Activated T-helper 9 cell treated with anti-CD3 and anti-CD28 coated beads, Interleukin-2, amount 50 U/mL, for 16 hours (primary cell): ENCODE measurements at places on chromosomes 13 and 19.

GRCh38 chr19:40503320-40503695, 36.5 kb downstream of the SPTBN4 start:
- DNase-seq: no peak

GRCh38 chr19:55460670-55461258, 678 bp downstream of the ISOC2 start:
- DNase-seq: no peak

DNA sequence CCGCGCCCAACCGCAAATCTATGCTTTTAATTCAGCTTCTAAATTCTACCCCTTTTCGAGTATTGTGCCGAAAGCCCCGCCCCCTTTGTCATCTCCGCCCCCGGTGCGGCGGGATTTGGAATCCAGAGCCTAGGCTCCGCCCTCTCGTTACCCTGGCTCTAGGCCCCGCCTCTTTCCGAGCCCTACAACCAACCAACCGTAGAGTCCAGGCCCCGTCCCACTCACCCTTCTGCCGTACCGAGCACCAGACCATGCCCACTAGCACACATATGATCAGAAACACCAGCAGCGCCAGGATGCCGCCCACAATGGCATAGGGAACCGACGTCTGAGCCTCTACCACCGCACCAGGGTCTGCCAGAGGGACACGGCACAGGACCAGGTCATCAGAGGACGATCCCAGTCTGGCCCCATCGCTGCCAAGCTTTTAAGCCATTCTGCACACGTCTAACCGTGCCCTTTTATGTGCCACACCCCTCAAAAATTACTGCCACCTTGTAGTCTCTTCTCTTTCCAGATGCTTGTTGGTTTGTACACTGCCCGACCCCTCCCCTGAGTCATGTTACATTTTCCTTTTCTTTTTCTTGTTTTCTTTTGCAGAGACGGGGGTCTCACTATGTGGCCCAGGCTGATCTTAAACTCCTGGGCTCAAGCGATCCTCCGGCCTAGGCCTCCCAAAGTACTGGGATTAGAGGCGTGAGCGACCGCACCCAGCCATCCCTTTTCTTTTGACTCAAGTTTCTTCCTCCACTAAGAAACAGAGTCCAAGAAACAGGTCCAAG, 4.7 kb upstream of the ZNF428 start:
- no peak for DNase-seq

DNA sequence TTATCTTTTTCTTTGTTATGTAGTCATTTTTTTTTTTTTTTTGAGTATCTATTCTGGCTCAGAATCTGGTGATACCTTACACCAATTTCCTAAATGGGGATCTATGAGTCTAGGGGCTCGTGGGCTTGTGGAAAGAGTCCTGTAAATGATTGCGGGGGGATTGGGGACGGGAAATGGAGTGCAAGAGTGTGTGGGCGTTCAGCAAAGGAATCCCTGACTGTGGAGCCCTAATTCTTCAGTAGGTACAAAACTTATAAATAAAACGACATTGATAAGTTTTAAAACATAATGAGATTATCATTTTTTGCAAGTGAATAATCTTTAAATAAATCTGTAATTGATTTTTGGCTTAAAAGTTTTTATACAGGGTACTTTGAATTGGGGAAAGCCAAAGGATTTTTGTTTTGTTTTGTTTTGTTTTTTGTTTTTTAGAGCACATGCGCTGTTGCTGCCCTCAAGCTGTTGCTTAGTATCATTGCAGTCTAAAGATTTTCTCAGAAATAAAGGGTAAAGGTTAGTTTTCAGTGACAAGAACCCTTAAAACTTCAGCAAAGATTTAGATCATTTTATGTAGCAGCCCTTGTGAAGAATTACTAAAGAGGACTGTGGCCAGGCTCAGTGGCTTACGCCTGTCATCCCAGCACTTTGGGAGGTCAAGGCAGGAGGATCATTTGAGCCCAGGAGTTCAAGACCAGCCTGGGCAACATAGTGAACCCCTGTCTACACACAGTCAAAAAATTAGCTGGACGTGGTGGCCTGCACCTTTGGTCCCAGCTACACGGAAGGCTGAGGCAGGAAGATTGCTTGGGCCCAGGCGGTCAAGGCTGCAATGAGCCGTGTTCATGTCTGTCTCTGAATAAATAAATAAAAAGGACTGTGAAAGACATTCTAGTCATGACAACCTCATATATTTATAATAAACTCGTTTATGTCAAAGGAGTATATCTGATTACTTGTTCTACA, 1.7 kb downstream of the ERCC5 start:
- DNase-seq: no peak

- DNase-seq: no peak
Measured at GRCh38 chr13:88622362-88622973, 951.3 kb downstream of the SLITRK5 start.

DNA sequence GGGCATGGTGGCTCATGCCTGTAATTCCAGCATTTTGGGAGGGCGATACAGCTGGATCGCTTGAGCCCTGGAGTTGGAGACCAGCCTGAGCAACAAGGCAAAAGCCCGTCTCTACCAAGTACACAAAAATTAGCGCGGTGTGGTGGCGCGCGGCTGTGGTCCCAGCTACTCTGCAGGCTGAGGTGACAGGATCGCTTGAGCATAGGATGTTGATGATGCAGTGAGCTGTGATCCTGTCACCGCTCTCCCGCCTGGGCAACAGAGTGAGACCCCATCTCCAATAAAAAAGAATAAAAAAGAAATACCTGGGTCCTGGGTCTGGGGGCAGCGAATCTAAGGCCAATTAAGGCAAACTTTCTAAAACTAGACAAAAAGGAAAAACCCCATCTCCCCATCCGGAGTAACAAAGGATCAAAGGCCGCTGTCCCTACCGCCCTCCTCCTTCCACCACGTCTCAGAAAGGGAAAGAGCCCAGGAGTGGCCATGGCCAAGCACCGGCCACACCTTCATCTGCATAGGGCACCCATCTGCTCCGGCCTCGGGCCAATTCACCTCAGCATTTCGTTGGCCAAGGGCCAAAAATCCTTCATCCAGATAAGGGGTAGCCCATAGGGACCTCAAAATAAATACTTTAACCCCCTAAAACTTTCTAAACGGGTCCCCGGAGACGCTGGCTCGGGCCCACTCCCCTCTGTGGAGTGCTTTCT, 851 bp downstream of the ZNF320 start:
- DNase-seq: no peak

GRCh38 chr19:23283925-23284324, 33.7 kb upstream of the ZNF724 start:
- DNase-seq: peak; percentile 39

- no peak for DNase-seq
Measured at GRCh38 chr13:38103851-38104250, 234.3 kb upstream of the TRPC4 start.

DNA sequence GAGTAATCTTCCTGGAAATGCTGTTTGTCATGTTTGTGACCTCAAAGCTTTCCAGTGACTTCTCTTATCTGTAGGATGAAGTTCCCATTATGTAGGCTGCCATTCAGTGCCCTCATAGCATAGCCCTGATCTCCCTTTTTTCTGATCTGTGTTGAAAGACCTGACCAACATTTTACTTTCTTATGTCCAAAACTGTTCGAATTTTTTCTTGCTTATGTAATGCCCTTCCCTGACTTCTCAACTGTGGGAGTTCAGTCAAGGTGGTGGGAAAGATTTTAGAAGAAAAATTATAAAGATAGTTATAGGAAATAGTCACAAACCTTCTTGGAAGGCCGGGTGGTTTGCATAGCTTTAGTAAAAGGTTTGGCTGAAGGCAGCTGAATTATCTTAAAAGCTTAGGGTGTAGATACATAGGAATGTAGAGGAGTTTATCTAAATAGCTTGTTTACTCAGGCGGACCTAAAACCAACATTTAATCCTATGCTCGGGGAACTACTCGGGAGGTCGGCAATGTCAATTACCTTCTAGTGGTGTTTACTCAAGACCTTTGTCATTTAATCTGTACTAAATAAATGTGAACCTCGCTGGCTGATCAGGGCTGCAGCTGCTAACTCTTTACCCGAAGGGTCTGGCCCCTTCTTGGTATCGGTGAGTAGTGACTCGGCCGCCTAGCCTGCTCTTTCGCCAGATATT, 44.3 kb downstream of the PSG3 start:
- no peak for DNase-seq

- DNase-seq: no peak
Measured at GRCh38 chr13:111470933-111471332, 150.5 kb downstream of the TEX29 start.

DNA sequence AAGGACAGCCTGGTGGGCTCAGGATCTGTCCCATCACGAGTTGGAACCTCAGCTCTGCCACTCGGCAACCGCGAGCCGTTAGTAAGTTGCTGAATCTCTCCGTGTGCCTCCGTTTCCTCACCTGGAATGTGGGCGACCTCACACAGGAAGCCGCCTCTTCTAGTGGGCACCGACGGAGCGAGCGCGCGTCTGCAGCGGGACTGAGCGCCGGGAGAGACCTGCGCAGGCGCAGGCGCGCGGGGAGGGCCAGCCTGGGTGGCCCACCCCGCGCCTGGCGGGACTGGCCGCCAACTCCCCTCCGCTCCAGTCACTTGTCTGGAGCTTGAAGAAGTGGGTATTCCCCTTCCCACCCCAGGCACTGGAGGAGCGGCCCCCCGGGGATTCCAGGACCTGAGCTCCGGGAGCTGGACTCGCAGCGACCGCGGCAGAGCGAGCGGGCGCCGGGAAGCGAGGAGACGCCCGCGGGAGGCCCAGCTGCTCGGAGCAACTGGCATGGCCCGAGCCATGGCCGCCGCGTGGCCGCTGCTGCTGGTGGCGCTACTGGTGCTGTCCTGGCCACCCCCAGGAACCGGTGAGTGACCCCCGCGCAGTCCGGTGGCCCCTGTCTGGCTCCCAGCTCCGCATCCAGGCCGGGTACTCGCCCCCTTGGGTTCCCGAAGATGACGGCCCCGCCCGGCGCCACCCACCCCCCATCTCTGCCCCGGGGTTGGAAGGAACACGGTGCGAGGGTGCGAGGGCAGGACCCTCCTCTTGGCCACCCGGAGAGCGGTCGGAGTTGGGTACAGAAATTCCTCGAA, at the start of gene PVR:
PVR (plus strand) TSS at position 306 of the 797 bp plus-strand sequence; CDS start at position 493, 187 bp downstream.
- DNase-seq: no peak

DNA sequence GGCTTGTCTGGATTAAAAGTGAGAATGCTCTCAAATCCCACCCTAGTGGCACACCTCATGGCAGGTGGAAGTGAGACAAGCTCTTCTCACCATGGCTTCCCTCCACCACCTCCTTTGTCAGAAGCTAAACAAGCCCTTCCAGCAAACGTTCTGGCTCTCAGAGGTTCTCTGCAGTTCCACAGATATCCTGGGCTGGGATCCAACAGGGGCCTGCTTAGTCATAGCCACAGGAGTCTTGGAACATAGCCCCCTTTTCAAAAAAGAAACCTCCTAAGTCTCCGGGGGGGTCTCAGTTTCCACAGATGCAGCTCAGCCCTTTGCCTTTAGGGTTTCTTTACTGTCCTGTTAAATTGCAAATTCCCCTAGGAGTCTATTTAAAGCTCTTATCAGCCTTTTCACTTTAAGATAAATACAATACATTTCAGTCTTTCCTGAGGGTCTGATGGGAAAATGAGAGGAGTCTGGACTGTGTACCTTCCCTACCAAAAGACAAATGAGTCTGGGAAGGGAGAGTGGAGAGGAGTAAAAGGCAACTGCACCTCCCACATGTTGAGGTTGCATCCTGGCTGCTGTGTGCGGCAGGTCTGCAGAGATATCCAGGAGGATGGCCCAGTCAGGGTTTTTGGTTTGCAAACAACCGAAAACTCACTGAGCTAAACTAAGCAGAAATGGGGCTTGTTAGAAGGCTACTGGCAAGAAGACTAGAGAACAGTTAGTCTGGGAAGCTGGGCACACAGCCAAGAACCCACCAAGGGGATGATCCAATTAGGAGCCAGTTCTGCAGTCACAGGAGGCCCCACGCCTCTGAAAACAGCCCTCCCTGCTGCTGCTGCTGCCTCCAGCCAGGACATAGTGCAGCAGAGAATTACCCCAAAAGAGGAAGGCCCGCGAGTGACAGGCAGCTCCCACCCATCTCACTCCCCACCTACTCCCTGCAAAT, 41.4 kb upstream of the SERP2 start:
- no peak for DNase-seq

- DNase-seq: no peak
Measured at GRCh38 chr19:11296264-11296663, 304 bp downstream of the TSPAN16 start.

- no peak for DNase-seq
Measured at GRCh38 chr13:108026680-108027410, 188.5 kb downstream of the LIG4 start.

- DNase-seq: no peak
Measured at GRCh38 chr13:30863796-30864195, 42.3 kb upstream of the MEDAG start.

DNA sequence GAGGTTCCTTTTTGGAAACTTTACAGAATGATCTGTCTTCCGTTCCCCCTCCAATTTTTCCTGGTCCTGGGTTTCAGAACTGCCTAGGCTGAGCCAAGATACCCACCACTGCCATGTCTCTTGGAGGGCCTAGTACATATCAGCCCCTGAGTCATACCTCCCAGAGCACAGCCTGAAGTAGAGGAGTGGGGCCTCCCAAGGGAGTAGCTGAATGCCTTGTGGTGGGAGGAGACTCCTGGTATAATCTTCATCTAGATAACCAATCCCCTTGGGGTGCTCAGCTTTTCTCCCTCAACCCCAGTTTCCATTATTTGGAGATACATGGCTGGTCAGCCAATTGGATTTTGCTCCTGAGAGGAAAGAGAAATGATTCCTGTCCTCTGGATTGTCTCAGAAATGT, 30.3 kb downstream of the ZNF763 start:
- DNase-seq: no peak

GRCh38 chr19:5687360-5688198, 2.5 kb upstream of the RPL36 start:
- no peak for DNase-seq
